Stimulated activated CD4-positive, alpha-beta T cell treated with anti-CD3 and anti-CD28 coated beads, TNF-alpha, amount 100 ng/mL, for 24 hours (primary cell): ENCODE measurements at places on chromosomes 7 and 10.

DNA sequence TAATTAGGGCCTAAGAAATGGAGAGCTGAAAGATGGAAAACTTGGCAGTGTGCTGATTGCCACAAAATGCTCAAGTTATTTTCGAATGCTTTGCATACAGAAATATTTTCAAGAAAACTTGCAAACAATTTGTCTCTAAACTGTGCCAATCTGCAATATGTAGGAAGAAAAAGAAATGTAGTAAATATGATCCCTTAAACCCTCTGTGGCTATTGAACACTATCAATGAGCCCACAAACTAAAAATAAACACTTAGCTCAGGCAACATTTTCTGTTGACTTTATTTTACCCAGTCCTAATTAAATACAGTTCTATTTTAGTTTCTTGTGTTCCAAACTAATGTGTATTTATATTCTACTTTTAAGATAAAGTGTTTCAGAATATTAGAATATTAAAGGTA, 342.1 kb downstream of the SEMA3D start:
- DNase-seq = no peak

DNA sequence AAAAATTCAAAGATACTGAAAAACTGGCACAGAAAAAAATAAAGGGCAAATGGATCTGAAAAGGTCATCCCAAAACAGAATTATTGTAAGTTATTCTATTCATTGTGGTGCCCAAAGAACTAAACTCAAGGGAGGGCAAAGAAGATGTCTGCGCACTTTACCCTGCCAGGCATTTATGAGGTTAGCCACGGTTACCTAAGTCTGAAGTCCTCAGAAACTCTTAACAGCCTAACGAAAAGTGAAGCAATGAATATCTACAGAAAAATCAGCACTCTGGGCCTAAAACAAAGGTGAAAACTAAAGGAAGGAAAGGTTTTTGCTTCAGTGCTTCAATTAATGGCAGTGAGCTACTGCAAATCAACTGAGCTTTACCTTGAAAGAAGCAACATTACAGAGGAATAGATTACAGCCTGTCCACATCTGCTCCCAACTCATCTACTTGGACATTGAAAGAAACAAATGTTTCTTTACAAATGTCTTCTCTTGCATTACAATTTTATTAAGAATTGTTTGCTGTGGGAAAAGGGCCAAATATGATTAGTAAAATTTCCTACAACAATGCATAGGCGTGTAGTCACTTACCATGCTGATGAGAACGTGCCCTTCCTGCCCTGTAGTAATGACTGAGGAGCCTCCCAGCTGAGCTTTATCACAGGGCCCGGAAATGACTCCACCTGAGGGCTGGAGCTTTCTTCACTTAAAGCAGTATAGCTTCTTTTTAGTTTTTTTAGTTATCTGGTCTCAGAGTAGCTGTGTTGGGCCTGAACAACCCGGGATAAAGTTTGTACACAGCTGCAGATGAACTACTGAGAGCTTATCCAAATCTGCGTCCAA, at the start of gene TUBAL3:
Gene TUBAL3 (minus strand): TSS at position 621 of the 834 bp plus-strand sequence. CDS start 36 bp downstream, at position 585.
- no peak for DNase-seq

DNA sequence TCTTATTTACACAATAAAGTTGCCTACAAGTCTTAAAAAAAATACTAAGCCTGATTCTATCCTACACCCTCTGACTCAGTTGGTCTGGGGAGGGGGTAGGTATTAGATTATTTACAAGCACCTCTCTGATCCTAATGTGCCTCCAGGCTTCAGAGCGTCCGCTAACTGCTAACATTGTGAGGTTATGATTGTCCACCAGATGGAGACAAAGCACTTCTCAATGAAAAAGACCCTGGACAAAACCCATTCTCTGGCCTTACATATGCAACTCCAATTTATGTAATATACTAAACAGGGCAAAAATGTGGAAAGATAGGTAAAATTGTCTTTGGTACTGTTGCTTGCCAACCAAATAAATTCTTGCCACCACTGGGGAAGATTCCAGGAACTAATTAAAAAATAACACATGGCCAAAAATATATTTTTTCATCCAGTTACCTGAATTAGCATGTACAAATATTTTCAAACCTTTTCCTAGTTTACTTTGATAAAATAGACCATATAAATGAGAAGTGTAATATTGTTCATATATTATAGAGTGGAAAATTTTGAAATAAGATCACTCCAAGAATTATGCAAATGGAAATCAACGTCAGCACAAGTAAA, 92.4 kb downstream of the KIF20B start:
- DNase-seq = no peak

DNA sequence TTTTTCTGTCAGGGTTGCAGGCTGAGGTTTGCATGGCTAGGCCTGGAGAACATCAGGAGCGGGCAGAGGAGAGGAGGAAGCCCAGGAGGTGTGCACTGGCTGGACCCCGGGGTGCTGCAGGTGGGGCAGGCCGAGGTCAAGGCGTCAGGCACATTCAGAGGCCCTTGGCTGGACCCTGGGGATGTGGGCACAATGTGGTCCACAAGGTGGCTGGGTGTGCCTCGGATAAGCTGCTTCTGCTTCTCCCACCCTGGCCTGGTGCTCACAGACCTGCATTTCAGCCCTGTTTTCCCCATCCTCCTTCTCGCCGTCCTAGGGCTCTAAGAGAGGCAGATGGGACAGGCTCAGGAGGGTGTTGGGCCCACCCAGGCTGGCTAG, 108.2 kb downstream of the ADCY1 start:
- no peak for DNase-seq

DNA sequence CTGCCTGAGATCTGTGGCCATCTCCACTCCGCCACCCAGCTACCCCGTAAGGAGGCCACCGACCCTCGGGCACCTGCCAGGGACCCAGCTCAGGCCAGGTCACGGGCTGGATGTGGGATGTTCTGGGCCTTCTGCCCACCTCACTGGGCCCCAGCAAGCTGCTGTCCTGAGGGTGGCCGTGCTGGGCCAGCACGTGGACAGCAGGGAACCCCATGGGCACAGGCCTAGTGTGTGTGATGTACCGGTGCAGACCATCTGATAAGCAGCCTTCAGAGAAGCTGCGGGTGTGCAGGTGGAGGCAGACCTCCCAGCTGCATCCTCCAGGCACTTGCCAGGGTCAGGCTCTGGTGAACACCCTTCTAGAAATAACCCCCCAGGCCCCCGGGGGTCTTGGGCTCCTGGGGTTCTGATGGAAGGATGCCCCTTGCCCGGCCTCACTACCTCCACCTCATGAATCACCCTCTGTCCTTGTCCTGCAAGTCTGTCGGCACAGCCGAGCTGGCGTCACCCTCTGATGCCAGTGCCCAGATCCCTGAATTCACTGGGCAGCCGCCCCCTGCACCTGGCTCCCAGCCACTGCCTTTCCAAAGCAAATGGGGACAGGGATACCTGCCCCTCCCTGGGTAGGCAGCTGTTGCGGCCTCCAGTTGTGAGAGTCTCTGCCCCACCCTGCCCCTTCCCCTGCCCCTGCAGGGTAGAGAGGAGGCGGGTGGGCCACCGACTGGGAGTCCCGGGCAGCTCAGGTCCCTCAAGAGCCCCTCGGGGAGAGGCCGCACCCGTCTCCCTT, 139.8 kb downstream of the FAM53B start:
- DNase-seq = no peak

DNA sequence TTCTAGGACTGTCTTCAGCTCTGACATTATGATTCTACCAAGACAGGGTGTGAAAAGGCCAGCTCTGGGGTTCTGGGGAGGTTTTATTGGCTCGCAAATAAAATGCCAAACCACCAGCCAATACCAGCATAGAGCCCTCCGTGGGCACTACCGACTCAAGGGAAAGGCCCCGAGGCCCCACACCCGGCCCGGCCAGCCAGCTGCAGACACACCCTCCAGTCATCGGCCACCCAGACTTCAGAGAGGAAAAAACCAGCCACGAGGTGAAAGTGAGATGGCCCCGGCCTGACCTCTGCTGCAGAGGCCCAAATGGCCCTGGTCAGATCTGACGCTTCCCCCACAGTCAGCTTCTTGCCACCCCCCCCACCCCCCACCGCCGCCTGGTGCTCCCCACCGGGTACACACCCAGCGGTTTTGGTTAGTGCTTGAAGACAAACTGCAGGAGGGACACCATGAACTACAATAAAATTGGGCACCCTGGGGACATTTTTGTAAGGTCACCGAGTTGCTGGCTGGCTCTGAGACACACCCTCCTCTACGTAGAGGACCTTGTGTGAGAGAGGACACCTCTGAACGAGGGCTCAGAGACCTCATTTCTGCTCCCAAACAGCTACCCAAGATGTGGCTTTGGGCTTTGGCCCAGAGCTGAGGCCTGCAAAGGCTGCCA, 79.9 kb downstream of the PRKAG2 start:
- DNase-seq = no peak

GRCh38 chr7:130423501-130424037, 17.2 kb downstream of the CEP41 start:
- DNase-seq = no peak

- no peak for DNase-seq
Observed at GRCh38 chr10:125200396-125200795, 40.0 kb upstream of the CTBP2 start.

DNA sequence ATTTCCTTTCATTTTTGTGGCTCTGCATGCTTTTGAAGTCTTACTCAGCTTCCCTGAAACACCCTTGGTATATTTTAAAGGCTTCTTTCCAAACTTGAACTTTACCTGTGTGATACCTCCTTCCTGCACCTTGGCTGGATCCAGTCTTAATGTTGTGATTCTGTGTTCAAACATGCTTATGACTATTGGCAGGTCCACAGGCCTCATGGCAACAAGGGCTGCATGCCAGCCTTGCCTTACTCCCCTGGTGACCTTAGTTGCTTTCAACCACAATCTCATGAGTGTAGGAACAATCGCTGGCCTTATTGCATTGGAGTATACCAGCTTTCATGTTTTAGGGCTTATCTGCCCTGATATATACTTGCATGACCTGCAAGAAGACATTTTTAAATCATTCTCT, 238.7 kb downstream of the KIF20B start:
- no peak for DNase-seq

DNA sequence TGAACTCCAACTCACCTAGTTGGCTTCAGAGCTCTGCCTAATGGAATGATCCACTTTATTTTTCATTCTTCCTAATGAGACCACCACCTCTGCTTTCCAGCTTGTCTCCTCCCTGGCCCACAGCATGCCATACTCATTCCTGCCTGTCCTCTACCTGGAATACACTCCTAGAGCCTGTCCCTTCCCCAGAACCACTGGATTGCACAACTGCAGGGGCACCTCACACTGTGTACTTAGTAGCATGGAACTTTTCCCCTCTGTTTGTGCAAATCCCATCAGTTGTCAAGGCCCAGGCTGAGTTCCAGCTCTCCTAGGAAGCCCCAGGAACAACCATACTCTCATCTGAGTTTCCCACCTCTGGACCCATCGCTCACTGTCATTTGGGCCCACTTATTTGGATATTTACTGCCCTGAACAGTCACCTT, 15.6 kb downstream of the ALDH18A1 start:
- DNase-seq = no peak
